Mucosa of descending colon (tissue), 3 donors: ENCODE measurements at places on chromosomes 12 and 14.

GRCh38 chr14:65255029-65255545 is 152.8 kb upstream of the MAX start:
- DNase-seq, result no peak

DNA sequence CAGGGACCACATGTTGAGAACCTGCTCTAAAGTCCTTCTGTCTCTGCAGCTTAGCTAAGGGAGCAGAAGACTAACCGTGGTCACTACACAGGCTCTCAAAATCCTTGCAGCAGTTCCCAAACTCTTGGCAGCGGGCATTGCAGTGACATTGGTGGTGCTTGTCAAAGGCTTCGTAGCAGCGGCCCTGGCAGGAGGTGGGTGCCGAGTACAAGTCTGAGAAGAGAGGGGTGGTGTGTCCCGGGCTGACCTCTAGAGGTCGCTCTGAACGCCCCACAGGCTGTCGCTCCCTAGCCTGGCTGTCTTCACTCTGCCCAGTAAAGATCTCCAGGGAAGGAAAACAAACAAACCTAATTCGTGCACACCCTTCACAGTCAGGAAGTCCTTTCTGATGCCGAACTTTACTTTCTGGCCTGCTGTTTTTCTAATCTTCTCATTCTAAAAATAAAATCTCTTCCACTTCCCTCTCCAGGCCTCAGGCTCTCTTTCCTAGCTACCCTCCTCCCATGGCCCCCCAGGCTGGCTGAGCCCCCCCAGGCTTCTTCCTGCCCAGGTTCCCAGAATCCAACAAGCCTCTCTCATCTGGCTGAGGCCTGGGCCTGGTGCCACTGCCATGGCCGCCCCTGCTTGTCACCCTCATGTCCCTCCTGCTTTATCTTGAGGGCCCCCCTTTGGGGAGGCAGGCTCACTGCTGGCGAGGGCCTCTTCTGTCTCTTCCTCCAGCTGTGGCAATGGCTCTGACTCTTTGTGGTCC is 7.7 kb downstream of the ENDOU start:
- peak; percentile 82 for DNase-seq

- DNase-seq, result no peak
Measured at GRCh38 chr14:91893669-91894068, 26.3 kb upstream of the TC2N start.

DNA sequence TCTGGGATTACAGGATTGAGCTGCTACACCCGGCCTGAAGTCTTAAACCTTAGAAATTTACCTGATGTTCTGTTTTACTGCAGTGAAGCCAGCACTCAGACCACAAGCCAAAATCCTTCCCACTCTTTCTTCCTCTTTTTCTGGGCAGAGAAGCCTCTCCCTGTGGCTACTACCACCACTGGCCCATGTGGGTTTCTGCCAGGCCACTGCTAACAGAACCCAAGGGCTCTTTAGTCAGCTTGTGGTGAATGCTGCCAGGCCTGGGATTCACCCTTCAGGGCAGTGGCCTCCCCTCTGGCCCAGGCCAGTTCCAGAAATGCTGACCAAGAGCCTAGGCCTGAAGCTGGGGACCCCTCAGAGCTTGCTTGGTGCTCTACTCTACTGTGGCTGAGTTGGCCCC is 35.3 kb downstream of the GAS2L3 start:
- DNase-seq, result no peak
